ENCODE measurements at places on chromosomes 12 and 14. TPM values are rescaled to one million over a fixed set of nuclear protein-coding genes. Genes with fewer than 3 reads are reported as not detected.

GRCh38 chr12:72502546-72502945, 230.4 kb downstream of the TRHDE start:
- no peak for DNase-seq

AQP2 gene
- 93.0 TPM for polyA plus RNA-seq

- DNase-seq, result peak; percentile 57
Observed at GRCh38 chr12:106223485-106224354, 24.1 kb downstream of the CKAP4 start.

VWF gene
- 16.9 TPM for polyA plus RNA-seq

GRCh38 chr12:118357257-118358007, 15.3 kb downstream of the TAOK3 start:
- DNase-seq, result no peak

KRT3 gene
- polyA plus RNA-seq, result not detected

DNA sequence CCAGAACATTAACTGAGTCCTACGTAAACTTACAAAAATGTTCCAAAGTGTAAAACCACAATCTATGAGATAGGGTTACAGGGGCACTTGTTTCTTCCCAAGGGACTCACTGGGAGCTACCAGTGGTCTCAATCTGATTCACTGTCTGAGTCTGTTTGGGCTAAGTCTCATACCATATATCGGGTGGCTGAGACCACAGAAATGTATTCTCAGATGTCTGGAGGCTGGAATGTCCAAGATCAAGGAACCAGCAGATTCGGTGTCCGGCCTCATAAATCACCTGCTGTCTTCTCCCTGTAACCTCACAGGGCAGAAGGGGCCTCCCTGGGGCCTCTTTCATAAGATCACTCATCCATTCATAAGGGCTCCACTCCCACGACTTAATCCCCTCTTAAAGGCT, 616.3 kb upstream of the TMEM132C start:
- no peak for DNase-seq

DNA sequence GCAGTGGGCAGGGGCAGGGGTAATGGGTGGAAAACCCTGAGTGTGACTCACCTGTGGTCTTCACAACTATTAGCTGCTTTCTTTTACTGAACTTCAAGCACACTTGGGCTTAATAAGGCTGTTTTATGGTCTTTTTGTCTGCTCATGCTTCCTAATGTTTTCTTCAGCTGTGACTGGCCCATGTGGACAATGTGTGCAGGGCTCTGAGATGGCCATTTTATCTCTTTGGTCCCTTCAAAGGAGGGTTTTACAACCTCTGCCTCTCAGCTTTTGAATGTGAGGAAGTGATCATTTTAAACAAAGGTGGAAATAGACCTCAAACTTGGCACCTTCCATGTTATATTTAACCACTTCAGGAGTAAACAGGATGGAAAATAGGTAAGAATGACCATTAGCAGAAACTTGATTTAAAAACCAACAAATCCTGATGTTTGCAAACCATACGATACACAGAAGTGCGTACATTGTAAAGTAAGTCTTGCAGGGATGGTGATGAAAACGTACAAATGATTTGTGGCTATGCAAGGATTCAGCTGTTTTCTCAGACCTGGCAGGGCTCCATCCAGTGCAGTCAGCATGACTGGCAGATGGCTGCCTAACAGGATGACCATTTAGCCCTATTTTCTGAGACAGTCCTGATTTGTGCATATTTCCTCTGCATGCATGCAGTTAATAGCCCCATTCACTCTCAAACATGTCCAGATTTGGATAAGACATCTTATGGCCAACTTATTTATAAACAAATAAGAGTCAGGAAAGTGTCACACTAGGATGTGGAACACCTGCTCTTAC, 103.2 kb downstream of the SLC38A4 start:
- DNase-seq, result no peak

RPGRIP1 gene
- polyA plus RNA-seq, result 0.64 TPM

ARMH4 gene
- 77.3 TPM for polyA plus RNA-seq

- no peak for DNase-seq
Observed at GRCh38 chr12:10025236-10025635, 5.2 kb upstream of the CLEC9A start.

HOXC6 gene
- 36.8 TPM for polyA plus RNA-seq

KRT73 gene
- polyA plus RNA-seq, result not detected

GRCh38 chr12:31877884-31878283, 81.3 kb upstream of the RESF1 start:
- no peak for DNase-seq

PMCH gene
- polyA plus RNA-seq, result 0.31 TPM

GRCh38 chr12:89501793-89502192, 22.8 kb downstream of the GALNT4 start:
- DNase-seq, result no peak

GRCh38 chr14:91889477-91890211, 22.3 kb upstream of the TC2N start:
- DNase-seq, result no peak

ESYT1 gene
- polyA plus RNA-seq, result 82.4 TPM

DNA sequence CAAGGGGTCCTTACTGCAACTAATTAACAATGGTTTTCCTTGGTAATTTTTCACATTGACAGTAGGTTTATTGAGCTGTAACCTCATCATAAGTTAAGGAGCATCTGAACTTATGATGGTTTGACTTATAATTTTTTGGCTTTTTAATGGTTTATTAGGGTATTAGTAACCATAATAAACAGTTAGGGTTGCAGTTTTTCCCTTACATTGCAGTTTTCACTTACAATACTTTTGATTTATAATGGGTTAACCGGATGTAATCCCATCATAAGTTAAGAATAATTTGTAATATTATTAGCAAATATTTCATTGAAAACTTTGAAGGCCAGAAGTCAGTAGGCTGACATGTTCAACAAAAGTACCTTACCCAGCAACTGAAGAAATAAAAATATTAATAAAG, 811.6 kb downstream of the TRHDE start:
- DNase-seq, result no peak

GRCh38 chr12:67879937-67880336, 109.3 kb upstream of the IFNG-AS1 start:
- DNase-seq, result no peak

DNA sequence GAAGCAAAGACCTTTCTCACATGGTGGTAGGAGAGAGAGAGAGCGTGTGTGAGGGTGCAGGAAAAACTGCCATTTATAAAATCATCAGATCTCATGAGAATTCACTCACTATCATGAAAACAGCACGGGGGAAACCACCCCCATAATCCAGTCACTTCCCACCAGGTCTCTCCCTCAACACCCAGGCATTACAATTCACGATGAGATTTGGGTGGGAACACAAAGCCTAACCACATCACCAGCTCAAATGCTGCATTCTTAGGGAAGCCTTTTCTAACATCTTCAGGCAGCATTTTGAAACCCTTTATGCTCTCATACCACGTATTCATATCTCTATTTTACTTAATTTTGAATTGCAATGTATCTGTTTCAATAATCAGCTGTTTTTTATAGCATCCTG, 165.9 kb downstream of the TMTC3 start:
- no peak for DNase-seq

DNA sequence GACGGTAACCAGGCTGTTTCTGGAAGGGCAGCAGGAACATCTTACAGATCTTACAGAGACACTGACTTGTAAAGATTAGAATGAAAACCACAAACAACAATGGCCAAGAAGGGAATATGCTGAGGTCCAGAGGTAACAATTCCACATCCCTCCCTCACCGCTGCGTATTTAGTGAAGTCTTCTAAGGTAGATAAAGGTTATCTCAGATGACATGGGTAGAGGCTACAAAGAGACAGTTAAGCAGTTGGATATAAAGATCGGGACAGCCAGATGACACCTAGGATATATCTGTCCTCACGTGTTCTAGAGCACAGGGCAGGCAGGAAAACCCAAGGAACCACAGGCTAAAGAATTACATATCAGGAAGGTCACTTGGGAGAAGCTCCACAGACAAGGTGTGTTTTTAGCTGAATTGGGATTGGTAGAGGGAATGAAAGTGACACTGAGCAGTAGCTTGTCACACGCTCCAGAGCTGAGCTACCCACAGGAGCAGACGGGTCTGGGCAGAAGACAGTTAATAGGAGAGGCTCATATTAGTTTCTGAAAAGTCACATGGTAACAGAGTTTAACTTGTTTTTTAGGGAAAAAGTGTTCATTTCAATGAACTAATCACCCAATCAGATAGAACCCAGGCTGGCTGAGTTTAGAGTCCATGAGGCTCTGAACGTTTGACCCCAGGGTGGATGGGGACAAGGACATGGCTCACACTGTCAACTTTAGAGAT, 83.3 kb downstream of the MIA2 start:
- DNase-seq, result no peak

- DNase-seq, result no peak
Observed at GRCh38 chr14:100587763-100588411, 670 bp upstream of the BEGAIN start.

DNA sequence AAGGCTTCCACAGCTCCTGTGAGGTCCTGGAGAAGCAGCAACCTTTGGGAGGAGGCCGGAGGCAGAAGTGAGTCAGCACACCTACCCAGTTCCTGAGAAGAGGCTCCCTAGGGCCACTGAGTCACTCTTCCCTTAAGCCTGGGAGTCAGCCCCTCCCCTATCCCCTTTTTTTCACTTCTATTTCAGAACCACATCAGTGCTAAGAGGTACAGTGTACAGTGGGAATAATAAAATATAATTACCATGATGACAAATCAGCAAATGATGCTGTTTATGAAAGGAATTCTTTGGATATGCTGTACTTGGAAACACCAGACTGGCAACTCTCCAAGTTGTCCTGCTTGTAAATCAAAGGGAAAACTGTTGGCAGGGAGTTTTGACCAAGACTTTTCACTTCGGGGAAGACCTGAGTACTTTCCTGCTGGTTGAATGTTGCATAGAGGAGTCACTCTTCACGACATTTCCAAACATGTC, 7.8 kb upstream of the TBPL2 start:
- DNase-seq, result no peak

GRCh38 chr12:80118565-80119324, 19.4 kb downstream of the OTOGL start:
- no peak for DNase-seq

- no peak for DNase-seq
Observed at GRCh38 chr14:64234877-64235651, 59.1 kb downstream of the ESR2 start.

DNA sequence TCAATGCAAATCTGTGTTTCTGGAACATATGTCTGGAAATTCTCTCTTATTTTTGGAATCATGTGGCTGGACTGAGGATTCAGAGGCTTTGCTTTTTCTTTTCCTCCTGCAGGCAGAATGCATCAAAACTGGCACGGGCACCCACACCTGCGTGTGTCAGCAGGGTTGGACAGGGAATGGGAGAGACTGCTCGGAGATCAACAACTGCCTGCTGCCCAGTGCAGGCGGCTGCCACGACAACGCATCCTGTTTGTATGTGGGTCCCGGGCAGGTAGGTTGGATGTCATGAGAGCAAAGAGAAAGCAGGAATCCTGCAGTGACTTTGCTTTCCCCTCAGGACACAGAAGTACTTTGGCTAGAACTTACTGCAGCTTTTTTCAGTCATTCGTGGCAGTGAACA, 90.3 kb downstream of the STAB2 start:
- DNase-seq, result no peak

DNA sequence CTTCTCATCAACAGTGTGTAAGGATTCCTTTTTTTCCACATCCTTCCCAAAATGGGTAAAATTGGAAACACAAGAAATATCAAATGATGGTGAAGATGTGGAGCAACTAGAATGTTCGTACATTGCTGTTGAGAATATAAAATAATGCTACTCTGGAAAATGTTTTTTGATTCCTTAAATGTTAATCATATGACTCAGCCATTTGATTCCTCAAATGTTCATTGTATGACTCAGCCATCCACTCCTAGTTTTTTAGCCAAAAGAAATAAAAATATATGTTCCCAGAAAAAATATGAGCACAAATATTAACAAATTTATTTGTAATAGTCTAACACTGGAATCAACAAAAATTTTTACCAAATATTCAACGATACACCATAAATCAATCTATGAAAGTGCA, 1108.6 kb downstream of the LRFN5 start:
- DNase-seq, result no peak

CIDEB gene
- polyA plus RNA-seq, result 25.1 TPM

- no peak for DNase-seq
Observed at GRCh38 chr12:121575952-121576625, 4.7 kb downstream of the KDM2B start.

DNA sequence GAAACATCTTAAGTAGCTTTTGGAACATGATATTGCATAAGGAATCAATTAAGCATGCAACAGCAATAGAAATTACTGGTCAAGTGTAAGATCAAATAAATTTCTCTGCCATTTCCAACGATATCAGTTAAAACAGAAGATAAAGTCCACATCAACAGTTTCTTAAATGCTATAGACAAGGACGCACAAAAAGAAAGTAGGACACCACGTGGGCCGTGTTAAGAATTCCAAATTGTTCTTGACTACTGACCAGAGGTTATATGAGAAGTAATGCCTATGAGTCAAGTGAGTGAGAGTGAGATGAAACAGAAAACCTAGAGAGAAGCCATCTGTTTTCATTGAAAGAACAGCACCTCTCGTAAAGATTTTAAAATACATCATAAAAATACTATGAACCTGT, 318.2 kb downstream of the TMEM117 start:
- DNase-seq, result no peak

DNA sequence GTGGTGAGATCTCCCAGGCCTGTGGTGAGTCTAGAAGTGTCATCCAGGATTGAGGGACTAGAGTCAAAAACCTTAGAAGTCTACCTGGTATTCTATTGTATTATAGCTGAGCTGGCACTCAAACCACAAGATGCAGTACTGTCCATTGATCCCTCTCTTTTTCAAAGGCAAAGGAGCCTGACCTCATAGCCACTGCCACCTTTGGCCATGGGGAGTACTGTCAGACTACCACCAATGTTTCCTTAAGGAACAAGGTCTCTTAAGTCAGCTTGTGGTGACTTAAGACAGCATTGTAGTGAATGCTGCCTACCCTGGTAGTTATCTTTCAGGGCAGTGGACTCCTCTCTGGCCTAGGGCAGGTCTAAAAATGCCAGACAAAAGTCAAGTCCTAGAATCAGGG, 878.0 kb upstream of the MDGA2 start:
- DNase-seq, result no peak

DNA sequence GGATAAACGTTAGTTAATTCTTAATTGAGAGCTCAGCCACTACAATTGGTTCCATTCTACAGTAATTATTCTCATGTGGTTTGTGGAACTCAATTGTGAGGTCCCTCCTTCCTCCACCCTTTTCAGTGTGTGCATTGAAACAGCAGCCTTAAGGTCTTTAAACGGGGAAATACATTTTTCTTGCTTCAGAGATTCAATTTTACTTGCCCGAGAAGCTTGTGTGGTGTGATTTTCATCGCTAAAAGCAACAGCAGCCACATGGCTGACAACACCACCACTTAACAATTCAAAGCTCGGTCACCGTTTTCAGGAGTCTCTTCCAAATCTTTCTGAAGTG, 733 bp upstream of the PPFIBP1 start:
- DNase-seq, result no peak

- DNase-seq, result no peak
Observed at GRCh38 chr12:91140026-91140931, 29.0 kb upstream of the LUM start.

SART3 gene
- 62.5 TPM for polyA plus RNA-seq

SLC24A4 gene
- 0.14 TPM for polyA plus RNA-seq
